Nasal cavity respiratory epithelium epithelial cell of viscerocranial mucosa (primary cell): ENCODE measurements at places on chromosomes 11 and 22. TPM values are rescaled to one million over a fixed set of nuclear protein-coding genes. Genes with fewer than 3 reads are reported as not detected.

Gene IFTAP
- 12.6 and 23.6 TPM in 2 replicates for total RNA-seq

Gene DMC1
- total RNA-seq, result 1.4 and 3.1 TPM in 2 replicates

Gene ANGPTL5
- total RNA-seq, result not detected in 2 replicates

Gene LRRC55
- total RNA-seq, result not detected in 2 replicates
